ENCODE measurements at places on chromosomes 6 and 20. TPM values are rescaled to one million over a fixed set of nuclear protein-coding genes. Genes with fewer than 3 reads are reported as not detected.

C6orf141 gene
- 3.9 TPM for total RNA-seq

MYLK4 gene
- total RNA-seq: 0.61 TPM

WFDC2 gene
- not detected for total RNA-seq

- DNase-seq: no peak
Measured at GRCh38 chr6:27251112-27251605, 3.7 kb downstream of the PRSS16 start.

- no peak for DNase-seq
Measured at GRCh38 chr6:131036601-131037000, 26.4 kb downstream of the EPB41L2 start.

GRCh38 chr6:118770835-118771234, 119.4 kb upstream of the CEP85L start:
- DNase-seq: no peak

DNA sequence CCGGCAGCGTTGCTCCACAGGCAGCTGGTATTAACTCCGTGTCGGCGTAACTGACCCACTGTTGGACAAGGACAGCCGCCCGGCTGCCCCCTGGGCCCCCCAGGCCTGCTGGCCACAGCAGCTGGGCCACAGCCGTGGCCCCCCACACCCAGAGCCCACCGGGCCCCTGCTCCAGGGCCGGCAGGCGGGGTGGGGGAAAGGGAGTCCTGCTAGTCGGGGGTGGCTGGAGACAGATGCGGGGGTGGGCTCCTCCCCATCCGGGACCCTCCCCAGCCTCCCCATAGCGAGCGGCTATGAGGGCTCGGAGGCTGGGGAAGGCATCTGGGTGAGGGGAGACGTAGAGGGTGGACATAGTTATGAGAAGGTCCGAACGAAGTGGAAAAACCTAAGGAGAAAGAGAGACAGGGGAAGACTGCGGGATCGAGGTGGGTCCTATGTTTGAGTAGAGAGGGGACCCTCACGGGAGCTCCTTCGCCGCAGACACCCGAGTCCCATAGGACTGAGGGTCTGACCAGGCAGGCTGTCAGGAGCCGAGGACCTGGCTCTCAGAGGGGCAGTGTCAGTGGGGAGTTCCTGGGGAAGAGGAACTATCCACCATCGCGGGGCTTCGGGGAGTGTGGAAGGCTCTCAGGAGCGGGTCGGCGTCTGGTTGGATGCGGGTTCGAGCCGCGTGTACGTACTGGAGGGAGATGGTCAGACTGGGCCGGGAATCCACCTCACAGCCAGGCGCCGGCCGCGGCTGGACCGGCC, 511 bp downstream of the VARS1 start:
- no peak for DNase-seq

All from mesenteric fat pad (tissue), 1 donor.